ENCODE measurements at places on chromosomes 7 and 10.

DNA sequence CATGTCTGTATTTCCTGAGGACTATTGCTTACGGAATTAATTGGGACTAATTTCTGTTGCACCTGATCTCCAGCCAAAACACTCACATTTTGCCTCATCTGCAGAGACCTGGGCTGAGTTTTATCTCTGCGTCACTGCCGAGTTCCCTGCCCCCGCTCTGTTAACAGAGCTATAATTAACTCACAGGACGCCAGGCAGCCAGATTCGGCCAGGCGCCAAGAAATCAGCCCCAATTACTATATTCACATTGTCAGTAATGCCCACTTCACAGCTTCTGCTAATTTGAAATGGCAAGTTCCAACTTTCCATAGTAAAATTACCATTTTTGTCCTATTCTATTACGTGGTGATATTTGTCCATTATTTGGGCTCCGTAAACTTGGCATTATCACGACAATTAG lies 130.5 kb downstream of the CUX1 start:
- peak; percentile 81 for DNase-seq

- no peak for DNase-seq
Measured at GRCh38 chr7:12865593-12865992, 178.2 kb downstream of the ARL4A start.

- DNase-seq: peak; percentile 68
Measured at GRCh38 chr7:2527505-2528467, 8.2 kb downstream of the LFNG start.

DNA sequence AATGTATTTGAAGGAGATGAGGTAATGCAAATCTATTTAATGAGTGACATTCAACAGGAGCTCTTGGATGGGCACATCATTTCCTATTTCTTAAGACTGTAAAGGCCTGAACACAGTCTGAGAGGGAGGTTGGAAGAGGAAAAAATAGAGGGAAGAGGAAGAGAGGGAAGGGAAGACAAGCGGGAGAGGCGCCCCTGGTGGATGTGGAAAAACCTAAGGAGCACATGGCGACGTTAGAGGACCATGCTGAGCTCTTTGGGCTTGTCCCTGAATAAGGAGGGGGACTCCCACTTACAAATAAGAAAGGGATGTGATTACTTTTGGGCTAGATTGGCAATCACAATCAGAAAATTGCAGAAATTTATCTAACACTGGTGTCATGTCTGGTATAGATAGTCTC lies 19.6 kb downstream of the SUN3 start:
- DNase-seq: no peak

DNA sequence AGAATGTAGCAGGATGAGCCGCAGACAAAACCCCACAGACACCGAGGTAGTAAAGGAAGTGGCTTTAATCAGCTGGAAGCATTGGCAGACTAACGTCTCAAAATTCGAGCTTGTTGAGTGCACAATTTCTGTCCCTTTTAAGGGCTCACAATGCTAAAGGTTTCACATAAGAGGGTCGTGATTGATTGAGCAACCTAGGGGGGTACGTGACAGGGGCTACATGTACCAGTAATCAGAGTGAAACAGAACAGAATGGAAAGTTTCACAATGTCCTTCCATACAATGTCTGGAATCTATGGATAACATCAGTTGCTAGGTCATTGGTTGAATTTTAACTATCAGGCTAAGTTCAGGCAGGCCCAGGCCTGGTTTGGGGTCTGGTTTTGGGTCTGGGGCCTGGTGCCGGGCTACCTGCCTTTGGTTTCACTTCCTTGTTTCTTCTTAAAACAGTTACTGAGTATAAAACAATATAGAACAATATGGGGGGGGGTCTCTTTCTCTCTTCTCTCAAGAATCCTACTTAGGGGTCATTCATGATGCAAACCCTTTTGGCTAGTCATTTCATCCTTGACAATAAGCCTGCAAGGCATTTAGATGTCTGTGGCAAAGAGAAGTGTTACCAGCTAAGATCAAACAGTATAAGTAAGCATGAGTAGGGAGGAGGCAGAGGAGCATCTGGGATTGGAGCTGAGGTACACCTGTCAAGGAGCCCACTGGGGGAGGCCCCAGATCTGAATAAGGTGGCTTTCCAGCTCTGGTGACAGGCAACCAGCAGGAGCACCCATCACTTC lies 364.1 kb downstream of the TNS3 start:
- DNase-seq: no peak

- peak; percentile 73 for DNase-seq
Measured at GRCh38 chr7:1669954-1670893, at the start of gene ELFN1. TSS of gene ELFN1 (plus strand) at chr7:1670277. CDS start at chr7:1744597, 74,320 bp downstream.

- DNase-seq: no peak
Measured at GRCh38 chr7:93176992-93177580, 28.9 kb upstream of the SAMD9L start.

Measured in Right ventricle myocardium inferior (tissue), 1 donor.